ENCODE measurements at places on chromosomes 11 and 22. TPM values are rescaled to one million over a fixed set of nuclear protein-coding genes. Genes with fewer than 3 reads are reported as not detected.

GRCh38 chr11:34508524-34508923 lies 5.1 kb downstream of the ELF5 start:
- peak; percentile 32 for DNase-seq

DNA sequence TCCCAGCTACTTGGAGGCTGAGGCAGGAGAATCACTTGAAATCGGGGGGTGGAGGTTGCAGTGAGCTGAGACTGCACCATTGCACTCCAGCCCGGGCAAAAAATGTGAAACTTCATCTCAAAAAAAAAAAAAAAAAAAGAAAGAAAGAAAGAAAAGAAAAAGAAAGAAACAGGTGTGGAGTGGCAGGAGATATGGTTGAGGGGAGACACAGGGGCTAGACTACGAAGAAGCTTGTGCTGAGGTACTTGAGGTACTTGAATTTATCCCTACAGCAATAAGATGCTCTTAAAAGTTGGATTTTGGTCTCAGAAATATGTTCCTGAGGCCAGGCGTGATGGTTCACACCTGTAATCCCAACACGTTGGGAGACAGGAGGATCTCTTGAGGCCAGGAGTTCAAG lies 2.2 kb upstream of the MAJIN start:
- no peak for DNase-seq

- no peak for DNase-seq
These were observed 577.8 kb downstream of the JRKL start for GRCh38 chr11:96967616-96968015.

DNA sequence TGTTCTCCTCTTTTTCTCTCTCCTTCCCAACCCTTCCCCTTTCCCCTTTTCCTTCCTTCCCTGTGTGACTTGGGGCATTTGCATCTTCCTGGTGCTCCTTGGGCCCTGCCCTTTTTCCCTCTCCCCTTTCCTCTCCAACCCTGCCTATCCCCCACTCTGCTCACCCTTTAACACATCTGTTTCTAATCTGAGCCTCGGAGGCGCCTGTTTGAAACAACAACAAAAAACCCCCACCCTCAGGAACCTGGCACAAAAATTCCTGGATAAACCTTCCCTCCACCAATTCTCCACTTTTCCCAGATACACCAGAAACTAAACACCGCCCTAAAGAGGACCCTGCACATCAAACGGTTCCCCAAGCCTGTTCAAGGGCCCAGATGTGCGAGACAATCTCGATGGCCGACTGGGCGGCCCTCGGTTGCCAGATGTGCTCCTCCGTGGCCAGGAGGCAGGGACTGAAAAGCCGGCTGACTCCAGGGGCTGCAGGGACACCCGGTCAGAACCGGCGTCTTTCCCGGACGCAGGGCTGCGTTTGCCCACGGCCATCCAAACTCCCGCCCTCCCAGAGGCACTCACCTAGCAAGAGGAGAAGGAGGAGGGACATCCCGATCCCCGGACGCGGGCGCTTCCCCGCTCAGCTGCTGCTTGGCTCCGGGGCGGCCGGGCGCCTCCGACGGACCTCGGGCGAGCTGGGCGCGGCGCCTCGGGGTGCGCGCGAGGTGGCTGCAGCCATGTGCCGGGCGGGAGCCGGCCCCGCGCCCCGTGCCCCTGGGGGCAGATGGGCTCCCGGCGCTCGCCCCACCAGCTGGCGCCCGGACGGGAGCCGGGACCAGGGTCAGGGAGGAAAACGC lies 486 bp downstream of the CLMP start:
- DNase-seq: peak; percentile 48

DNA sequence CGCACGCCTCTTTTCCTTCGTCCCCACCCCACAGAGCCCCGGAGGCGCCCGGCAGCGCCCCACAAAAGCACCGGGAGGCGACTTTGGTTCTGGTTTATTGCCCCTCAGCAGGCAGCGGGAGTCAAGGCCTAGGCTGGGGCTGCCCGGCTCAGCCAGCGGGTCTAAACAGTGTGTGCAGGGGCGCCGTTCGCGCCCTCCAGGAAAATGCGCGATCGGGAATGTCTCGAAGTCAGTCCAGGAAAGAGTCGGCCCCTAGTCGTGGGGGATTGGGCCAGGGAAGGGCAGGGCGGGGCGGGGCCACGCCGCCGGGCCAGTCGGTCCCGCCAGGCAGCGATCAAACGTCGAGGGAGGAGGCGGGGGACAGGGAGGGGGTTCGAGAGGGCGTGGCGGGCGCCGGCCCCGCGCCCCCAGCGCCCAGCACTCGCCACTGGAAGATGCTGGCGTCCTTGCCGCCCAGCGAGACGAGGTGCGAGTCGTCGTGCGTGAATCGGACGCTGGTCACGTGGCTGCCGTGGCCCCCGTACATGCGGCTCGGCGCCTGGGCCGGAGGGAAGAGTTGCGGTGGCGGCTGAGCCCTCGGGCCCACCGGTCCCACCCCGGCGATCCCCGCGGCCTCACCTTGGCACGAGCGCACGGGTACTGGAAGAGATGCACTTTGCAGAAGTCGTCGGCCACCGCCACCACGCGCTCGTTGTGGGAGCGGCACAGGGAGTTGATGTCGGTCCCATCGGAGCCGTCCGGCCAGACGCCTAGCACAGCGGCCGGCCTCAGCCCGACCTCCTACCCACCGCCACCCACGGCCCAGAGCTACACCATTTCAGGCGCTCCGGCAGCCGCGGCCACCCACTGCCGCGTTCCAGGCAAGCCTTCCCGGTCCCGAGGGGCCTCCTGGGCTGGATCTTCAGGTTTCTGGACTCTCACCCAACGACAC lies 741 bp upstream of the MTA2 start:
- peak; percentile 46 for DNase-seq

- no peak for DNase-seq
These were observed 23.9 kb upstream of the CYP2D6 start for GRCh38 chr22:42154293-42155052.

GRCh38 chr11:119077839-119078238 lies 6.8 kb upstream of the HMBS start:
- no peak for DNase-seq

GRCh38 chr11:86818462-86819192 lies 18.3 kb downstream of the PRSS23 start:
- peak; percentile 81 for DNase-seq

- DNase-seq: peak; percentile 16
These were observed 986.9 kb upstream of the CHORDC1 start for GRCh38 chr11:91209751-91210150.

- DNase-seq: no peak
These were observed 227.1 kb downstream of the DDX10 start for GRCh38 chr11:108891909-108892511.

The GP1BB gene
- 1.5 TPM for polyA plus RNA-seq

The RAB39A gene
- not detected for polyA plus RNA-seq

The CATSPERZ gene
- polyA plus RNA-seq: not detected

The C11orf86 gene
- not detected for polyA plus RNA-seq

The GRM5 gene
- polyA plus RNA-seq: 0.03 TPM

The OR9G1 gene
- not detected for polyA plus RNA-seq

The MMP7 gene
- not detected for polyA plus RNA-seq

Measured in IMR-90 (cell line).